H1 (cell line): ENCODE measurements at places on chromosomes 11 and 22. TPM values are rescaled to one million over a fixed set of nuclear protein-coding genes. Genes with fewer than 3 reads are reported as not detected.
A peak's percentile ranks its signal among the peaks of the same experiment; 100 is the strongest.

Gene MMP12
- total RNA-seq = not detected in 2 replicates

Gene ADM
- 92.2 and 94.1 TPM in 2 replicates for total RNA-seq

Gene TRPM5
- 0.11 TPM in 1 of 2 replicates, not detected in the other for total RNA-seq

Gene VPREB1
- total RNA-seq = not detected in 2 replicates

Gene NAA40
- 31.1 and 34.1 TPM in 2 replicates for total RNA-seq

Gene PRR33
- total RNA-seq = not detected in 2 replicates

Gene CECR2
- total RNA-seq = 123 and 131 TPM in 2 replicates

Gene KIF18A
- total RNA-seq = 23.3 TPM in 2 replicates

Gene DRD2
- total RNA-seq = 0.26 and 1.1 TPM in 2 replicates

Gene CYP2D6
- total RNA-seq = 0.77 and 0.93 TPM in 2 replicates

Gene OR52I2
- total RNA-seq = not detected in 2 replicates

Gene ANGPTL5
- total RNA-seq = not detected in 2 replicates

Gene OR52A1
- total RNA-seq = 11.6 and 12.2 TPM in 2 replicates

Gene PTPN5
- 6.8 and 8.4 TPM in 2 replicates for total RNA-seq

Gene XKR3
- 0.17 and 0.25 TPM in 2 replicates for total RNA-seq

DNA sequence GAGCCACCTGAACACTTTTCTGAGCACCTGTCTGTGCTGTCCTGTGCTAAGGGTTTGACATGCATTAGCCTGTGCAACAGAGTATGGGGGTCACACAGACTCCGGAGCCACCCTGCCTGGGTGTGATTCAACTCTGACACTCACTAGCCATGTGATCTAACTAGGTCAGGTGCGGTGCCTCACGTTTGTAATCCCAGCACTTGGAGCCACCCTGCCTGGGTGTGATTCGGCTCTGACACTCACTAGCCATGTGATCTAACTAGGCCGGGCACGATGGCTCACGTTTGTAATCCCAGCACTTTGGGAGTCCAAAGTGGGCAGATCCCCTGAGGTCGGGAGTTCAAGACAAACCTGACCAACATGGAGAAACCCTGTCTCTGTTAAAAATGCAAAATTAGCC lies 11.4 kb downstream of the UBE2L6 start:
- no peak for DNase-seq

DNA sequence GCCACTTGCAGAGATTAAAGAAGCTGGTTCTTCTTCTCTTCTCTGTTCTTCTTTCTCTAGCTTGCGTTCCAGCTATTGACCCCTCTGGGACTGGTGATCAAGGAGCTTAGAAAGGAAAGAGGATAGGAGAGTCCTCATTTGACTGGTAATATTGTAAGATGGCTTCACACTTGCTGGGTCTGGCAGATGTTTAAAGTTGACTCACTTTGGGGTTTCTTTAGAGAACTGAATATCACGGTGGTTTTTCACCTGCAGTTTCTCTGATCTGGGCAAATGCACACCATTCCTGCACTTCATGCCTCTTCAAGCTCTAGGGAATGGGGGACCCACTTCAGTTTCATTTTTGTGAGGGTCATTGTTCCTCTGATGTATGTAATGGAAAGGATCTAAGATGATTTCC lies 41.8 kb upstream of the DEUP1 start:
- no peak for DNase-seq

DNA sequence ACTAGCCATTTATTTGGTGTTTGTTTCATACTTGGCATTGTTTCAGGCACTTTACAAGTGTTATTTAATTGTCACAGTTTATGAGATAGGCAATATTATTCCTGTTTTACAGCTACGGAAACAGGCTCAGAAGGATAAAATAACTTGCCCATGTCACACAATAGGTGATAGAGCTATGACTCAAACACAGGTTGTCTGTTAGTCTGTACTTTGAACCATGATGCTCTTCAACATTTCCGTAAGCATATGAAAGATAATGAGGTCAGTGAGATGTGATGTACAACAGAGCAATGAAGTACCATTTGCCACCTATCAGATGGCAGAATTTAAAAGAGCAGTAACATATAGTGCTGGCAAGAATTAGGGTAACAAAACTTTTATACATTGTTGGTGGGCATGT lies 15.3 kb downstream of the TUG1 start:
- DNase-seq = no peak

GRCh38 chr22:34841911-34842310 lies 224.0 kb upstream of the ISX start:
- DNase-seq = no peak

DNA sequence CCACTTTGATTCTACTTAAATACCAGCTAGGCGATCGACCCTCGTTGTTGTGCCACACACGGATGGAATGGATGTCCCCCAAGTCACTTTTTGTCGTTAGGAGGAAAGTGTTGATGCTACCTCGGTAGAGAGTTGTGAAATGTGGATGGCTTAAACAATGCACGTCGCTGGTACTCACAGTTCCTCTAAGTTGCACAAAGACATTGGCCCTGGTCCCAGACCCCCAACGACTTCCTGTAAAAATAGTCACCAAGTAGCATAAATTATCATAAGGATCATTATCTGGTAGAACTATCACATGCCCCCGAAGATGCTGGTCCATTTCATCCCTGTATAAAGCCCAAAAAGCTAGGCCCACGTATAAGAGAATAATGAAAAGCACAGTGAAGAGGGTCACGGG lies 3.8 kb downstream of the PKDREJ start:
- no peak for DNase-seq

GRCh38 chr11:61142424-61142823 lies 18.8 kb downstream of the VPS37C start:
- DNase-seq = no peak

DNA sequence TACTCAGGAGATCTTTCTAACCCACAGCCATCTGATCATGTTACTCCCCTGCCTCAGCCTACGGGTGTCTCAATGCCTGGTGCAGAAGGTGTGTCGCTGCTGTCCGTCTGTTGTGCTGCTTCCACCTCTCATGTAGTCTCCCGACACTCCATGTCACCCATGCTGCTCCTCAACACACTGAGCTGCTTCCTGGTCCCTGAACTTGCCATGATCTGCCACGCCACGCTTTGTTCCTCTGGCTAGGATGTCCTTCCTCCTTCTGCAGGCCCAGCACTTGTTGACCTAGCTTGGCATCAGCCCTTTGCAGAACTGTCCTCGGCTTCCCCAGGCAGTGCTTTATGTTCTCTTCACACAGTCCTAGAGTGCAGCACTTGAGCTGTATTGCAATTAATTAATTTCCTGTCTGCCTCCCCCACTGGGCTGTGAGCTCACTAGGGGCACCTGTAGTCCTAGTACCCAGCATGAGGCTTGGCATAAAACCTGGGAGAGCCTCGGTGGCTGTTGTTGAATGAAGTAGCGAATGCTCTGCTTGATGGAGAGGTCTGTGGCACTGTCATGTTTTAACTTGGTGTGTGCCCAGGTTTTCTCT lies 9.5 kb downstream of the GTPBP1 start:
- DNase-seq = no peak

GRCh38 chr22:45776313-45776585 lies 104.6 kb downstream of the ATXN10 start:
- DNase-seq = no peak

- DNase-seq = no peak
Measured at GRCh38 chr11:45918962-45919675, 1.4 kb upstream of the PEX16 start.

- no peak for DNase-seq
Measured at GRCh38 chr11:125441648-125442410, 54.2 kb downstream of the FEZ1 start.

- DNase-seq = no peak
Measured at GRCh38 chr11:13480198-13480597, 15.6 kb downstream of the PTH start.

- DNase-seq = no peak
Measured at GRCh38 chr22:20956258-20957101, 10.6 kb upstream of the AIFM3 start.

DNA sequence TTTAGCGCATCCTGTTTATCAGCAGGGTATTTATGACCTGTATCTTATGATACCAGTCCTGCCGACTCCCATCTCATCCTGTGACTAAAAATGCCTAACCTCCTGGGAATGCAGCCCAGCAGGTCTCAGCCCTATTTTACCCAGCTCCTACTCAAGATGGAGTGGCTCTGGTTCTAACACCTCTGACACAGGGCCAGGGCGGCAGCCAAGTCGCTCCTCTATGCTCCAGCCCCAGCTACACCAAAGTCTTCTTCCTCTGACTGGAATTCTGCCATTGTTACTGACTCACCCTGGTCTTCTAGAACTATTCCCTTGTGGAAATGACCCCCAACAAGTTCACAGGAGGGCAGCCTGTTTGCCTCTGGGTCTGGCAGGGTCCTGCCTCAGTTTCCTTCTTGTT lies 7.9 kb upstream of the C1QTNF6 start:
- no peak for DNase-seq

DNA sequence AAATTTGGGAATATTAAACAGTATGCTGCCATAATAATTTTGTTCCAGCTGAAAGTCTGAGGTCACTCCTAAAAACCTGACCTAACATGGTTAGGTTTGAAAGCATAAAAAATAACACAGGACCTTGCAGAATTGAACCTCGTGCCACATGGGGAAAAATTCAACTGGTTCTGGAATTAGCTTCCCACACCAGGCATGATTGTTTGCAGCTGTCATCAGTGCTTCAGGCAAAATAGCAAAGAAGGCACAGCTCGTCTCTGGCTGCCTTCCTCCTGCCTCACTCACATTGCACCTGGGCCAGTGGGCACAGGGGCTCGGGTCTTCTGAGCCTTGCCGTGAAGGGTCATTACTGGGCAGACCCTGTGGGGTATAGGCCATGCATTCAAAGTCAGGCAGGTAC lies 153.8 kb upstream of the ARHGAP20 start:
- DNase-seq = no peak

DNA sequence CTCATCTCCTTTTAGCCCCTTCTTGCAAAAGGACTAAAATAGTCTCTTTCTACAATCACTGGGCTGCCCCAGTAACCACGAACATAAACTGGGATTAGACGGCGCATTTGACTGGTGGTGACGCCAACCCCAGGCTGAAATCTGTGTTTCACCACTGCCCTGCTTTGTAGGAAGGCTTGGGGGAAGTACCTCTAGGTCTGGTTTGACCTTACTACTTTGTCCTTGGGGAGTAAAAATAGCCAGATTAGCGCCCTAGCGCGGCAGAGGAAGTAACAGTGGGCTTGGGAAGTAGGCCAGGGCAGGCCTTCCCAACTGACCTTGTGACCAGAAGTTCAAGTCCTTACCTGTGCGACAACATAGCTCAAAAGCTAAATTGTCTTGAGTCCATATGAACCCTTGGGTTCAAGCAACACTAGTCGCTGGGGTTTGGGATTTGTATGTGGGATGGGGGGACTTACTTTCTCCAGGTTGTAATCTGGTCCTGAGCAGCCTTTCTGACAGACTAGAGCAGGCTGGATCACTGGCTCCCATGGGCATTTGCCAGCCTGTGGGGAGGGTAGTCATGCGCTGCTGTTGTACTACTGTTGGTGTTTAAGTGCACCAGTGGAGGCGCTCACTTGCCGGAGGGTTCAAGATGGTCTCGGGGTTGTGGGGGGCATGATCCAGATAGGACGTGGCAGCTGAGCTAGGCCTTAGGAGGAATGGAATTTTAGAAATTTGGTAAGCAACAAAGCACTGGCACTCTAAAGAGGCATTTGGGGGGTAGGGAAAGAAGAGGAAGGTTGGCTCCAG lies 953 bp upstream of the PACS1 start:
- DNase-seq = peak; percentile 48

DNA sequence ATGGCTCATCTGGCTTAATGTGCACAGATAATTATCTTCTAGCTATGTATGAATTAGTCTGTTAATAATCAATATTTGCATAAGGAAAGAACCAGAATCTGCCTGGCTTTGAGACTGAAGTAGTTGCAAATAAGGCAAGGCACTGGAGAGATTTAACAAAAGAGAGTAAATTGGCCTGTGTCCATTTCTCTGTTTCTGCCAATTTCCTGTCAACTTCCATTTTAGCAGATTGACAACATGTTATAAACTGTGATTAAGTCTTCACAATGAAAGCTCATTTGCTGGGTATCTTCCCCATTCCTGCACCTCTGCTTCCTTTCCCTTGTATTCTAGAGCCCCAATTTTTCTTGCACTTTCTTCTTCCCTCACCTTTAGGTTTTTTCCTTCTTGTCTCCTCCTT lies 5.3 kb upstream of the TMEM123 start:
- no peak for DNase-seq

DNA sequence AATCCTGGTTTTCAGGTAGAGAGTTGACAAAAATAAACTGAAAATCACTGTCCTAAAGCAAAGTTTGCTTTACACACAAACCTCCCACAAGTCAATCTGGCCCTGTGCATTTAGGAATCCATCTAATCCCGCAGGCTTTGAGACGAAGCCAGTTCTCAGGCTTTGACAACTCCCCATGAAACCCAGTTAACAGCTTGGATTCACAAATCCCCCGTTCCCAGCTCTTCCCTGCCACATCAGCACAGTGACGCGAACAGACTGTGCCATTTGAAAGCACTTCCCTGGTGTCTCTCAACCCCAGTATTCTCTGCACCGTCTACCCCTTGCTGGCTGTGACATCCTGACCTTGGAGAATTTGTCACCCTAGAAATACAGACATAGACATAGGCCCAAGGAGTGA lies 117.8 kb downstream of the OPCML start:
- DNase-seq = no peak

DNA sequence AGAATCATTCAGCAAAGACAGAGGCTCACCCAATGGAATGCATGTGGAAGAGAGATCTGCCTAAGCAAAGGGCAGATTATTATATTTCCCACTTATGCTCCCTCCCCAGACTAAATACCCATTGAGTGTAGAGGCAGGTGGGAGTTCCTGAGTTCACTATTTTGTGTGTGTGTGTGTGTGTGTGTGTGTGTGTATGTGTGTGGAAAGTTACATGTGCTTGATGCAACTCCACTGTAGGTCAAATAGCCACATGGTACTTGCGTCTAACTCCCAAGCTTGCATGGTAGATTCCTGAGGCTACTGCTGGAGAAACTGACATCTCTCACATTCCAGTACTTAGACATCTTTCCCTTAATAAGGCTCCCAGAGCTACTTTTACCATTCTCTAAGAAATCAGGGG lies 3.4 kb upstream of the COPB1 start:
- DNase-seq = no peak

DNA sequence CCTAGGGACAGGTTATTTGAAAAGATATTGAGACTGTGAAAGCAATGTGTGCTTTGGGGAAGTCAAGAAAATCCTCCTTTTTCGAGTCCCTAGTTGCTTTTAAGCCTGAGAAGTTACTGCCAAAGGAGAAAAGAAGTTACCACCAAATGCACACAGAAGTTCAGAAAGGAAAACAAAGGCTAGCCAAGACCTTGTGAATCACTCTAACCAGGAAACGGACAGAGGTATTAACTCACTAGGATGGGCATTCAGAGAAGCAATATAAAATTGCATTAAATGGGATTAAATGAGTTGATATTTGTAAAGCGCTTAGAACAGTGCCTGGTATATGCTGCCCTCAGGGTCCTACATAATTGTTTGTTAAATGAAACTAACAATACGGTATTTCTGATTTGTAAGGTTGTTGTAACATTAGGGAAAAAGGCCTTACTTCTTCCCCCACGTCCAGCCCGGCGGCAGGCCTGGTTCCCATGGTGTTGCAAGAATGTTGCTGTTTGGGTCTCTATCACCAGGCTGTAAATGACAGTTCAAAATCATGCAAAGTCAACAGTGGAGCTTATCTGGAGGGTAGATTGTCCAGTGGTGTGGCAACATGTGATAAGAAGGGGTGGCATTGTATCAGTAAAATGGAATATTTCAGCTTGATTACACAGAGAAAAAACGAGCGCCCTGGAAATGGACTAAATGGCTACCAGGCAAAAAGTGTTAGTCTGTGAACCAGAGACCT lies 7.1 kb downstream of the TMA7B start:
- DNase-seq = no peak

GRCh38 chr11:91795139-91795887 lies 429.3 kb upstream of the FAT3 start:
- DNase-seq = no peak
